EH (cell line): ENCODE measurements at places on chromosomes 1 and 21.

DNA sequence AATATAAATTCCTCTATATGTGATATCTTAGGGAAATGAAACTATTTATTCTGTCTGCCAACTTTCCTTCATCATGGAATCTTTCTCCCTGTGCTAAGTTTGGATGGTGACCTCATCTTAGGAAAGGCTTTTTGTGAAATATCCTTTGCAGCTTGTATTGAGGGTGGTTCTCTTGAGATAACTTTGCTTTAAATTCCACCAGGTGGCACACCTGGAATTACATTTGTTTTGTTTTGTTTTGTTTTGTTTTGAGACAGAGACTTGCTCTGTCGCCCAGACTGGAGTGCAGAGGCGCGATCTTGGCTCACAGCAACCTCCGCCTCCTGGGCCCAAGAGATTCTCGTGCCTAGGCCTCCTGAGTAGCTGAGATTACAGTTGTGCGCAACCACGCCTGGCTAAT lies 7.6 kb upstream of the CD1A start:
- DNase-seq: no peak

DNA sequence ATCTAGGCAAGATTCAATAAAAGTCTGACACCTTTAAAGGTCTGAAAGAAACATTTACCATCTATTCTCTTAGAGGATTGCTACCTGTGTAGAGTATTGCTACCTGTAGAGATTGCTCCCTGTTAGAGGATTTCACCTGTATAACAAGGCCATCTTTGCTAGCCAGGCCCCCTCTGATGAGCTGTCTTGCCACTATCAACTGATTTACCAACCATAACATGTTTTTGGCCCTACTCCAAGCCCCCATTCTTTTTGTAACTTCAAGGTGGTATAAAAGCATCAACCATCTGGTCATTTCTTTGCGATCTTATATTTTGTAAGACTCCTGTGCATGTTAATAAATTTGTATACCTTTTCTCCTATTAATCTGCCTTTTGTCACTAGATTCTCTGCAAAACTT lies 424.7 kb upstream of the CAMK1G start:
- DNase-seq: no peak

DNA sequence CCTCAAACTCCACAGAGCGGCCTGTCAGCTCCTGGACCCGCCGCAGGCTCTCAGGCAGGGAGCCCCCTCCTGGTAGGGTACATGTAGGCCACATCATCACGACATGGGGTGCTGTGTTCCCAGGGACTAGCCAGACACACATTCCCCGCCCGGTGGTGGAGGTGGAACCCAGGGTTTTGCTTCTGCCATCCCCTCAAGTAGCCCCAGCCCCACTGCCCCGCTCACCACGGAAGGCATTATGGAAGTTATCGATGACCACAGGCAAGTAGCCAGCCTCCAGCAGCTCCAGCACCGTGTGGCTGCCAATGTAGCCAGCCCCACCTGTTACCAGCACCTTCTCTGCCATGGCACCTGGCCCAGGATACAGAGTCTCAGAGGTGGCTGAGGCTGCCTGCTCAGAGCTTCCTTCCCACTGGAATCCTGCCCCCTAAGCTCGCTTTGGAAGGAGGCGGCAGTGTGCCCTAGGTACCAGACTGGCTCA lies 1.9 kb downstream of the GALE start:
- no peak for DNase-seq

DNA sequence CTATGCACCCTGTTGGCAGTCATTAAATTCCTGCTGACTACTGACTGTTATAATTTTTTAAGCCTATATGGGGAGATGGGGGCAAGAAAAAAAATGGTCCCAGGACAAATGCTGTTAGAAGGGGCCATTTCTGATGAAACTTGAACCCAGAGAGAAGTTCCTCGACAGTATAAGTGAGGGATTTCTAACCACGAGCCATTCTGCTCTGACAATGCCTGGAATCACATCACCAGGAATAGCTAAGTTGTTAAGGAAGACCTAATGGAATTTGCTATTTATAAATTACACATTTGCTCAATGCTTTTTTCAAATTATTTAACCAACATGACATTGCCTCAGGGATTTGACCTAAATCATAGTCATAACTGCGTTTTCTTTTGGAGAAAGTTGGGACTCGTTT lies 55.2 kb downstream of the LHX9 start:
- DNase-seq: peak; percentile 31

- peak; percentile 13 for DNase-seq
Measured at GRCh38 chr1:11328444-11328843, 55.4 kb downstream of the UBIAD1 start.

DNA sequence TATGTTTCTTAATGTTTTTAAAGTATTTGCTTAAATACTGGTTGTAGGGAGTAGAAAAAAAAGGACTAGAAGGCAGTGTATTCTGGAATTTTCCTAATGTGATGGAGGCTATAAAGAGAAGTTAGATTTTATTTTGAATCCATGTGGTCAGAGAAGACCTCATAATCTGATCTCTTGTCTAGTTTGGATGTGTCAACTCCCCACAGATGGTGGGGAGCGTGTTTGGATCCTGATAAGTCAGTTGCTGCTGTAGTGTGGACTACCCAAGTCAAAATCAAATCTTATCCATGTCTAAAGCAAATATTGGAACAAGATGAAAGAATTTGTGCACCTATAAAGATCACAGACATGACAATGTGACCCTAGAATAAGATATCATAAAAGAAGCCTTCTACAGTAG lies 918.0 kb downstream of the LTN1 start:
- peak; percentile 6 for DNase-seq

DNA sequence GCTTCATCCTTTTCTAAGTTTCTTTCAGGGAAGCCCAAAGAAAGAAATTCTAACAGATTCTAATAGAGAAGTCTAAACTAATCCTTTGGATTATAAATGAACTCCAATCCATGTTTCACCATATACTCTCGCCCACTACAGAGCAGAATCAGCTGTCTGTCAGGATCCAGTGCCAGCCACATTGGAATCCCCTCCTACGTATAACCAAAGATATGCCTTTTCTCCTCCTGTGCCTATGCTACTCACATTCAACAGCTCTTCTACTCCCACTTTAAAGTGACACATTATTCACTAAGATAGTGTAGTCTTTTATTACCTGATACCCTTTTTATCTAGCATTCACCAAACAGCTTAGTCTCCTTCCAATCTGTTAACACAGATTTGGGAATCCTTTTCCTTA lies 3.1 kb downstream of the ETV3 start:
- DNase-seq: no peak

- no peak for DNase-seq
Measured at GRCh38 chr21:41149199-41149598, 18.8 kb upstream of the BACE2 start.

GRCh38 chr1:237011432-237011831 lies 7.2 kb upstream of the MT1HL1 start:
- DNase-seq: no peak

- no peak for DNase-seq
Measured at GRCh38 chr1:34688006-34688741, 66.7 kb upstream of the GJB5 start.

GRCh38 chr1:154386643-154387352 lies 18.3 kb upstream of the IL6R start:
- no peak for DNase-seq

DNA sequence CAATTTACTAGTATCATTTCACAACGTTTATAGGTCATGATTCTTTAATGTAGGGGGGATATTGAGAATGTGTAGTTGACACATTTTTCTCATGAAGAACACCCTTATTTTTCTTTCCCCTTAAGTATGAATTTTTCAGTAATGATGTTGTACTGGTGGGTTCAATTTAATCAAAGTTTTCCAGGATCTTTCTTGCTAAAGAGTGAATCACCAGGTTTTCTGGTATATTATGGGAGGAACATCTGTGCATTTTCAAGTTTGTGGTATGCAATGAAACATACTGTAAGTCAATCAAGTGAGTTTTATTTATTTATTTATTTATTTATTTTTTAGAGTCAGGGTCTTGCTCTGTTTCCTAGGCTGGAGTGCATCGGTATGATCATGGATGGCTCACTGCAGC lies 221.2 kb upstream of the PTGFR start:
- DNase-seq: no peak

GRCh38 chr1:29575277-29575676 lies 339.0 kb downstream of the PTPRU start:
- DNase-seq: no peak

- DNase-seq: no peak
Measured at GRCh38 chr1:77802026-77802425, 22.6 kb downstream of the MIGA1 start.

DNA sequence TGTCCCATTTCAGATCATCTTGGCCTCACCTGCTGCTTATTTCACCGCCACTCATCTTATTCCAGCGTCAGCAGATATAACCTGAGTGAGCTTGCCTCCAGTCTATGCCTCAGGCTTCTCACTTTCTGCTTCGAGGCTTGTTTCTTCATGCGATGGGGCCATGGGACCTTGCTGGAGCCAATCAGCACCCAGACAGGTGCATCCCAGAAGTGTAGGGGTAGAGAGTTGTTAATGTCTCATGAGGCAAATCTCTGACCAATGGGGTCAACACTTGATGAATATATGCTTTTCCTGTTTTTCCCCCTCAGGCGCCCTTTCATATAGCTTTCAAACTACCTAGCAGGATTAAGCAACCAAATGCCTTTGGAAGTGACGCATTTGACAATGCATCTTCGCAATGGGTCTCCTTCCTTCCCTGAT lies 935 bp upstream of the YIPF1 start:
- DNase-seq: no peak

- DNase-seq: no peak
Measured at GRCh38 chr1:158781104-158781503, at the start of gene OR6N2. Gene OR6N2 (minus strand): TSS chr1:158781204. CDS start chr1:158777635, 3,569 bp downstream.

DNA sequence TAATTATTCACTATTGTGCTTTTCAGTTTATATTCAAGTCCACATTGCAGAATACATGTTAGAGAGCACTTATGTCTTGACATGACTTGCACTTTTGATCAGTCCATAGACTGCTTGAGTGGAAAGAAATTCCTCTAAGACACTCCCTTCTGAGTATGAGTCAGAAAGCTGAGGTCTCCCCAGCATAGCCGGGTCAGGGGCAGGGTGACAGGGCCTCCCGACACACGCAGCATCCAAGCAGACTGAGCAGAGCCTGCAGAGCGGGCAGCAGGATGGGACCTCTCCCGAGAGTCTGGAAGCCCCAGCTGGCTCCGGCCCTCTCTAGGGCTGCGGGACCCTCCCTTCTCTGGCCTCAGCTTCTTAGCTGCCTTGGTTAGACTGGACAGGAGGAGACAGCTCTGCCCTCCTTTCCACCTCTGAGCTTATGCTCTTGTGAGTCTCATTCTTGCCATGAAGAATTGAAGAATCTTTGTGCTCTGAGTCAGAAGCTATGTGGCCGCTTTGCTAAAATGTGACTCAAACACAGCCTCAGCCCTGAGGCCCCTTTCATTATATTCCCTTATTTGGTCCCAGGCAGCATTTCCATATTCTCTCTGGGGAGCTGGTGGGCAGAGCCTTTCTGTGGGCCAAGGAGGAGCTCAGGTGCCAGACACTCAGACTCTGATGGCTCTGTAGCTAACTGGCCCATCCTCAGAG lies 11.2 kb upstream of the CAPN2 start:
- DNase-seq: peak; percentile 99

- DNase-seq: no peak
Measured at GRCh38 chr1:16966282-16966681, 14.1 kb downstream of the MFAP2 start.

DNA sequence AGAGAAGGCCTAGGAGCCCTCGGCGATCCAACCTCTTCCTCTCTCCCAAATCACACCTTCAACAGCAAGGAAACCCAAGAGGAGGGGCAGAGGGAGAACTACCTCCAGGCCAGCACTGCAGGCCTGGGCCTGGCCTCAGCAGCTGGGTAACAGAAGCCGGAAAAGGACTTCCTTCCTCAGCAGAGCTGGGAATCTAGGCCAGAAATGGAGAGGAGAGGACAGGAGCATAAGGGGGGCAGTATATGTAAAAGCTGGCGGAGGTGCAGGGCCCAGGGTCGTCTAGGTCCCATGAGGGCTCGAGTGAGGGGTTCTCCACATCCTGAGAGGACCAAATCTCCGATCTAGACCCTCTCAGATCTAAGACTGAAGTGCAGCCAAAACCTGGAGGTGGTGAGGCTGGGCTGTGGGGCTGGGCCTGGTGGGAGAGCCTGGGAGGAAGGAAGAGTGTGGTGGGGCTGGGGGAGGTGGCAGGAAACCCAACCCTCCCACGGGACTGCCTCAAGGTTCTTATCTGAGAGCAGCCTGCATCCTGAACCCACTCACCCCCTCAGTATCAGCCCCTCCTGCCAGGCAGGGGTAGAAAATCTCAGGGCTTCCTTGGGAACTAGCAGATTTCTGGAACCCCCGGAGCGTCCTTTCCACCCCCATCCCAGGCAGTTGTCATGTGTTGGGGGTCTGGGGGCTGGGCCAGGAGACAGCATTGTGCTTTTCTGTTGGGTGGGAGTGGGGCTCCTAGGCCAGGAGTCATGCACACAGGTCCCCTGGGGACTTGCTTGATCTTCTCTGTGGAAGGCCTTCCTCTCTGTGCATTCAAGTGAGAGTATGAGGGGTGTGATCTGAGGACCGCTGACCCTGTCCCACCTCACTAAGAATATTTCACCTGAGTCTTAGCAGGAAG lies 33.0 kb downstream of the PIK3C2B start:
- DNase-seq: no peak

- DNase-seq: no peak
Measured at GRCh38 chr1:89060091-89060490, 4.9 kb downstream of the GBP1 start.

DNA sequence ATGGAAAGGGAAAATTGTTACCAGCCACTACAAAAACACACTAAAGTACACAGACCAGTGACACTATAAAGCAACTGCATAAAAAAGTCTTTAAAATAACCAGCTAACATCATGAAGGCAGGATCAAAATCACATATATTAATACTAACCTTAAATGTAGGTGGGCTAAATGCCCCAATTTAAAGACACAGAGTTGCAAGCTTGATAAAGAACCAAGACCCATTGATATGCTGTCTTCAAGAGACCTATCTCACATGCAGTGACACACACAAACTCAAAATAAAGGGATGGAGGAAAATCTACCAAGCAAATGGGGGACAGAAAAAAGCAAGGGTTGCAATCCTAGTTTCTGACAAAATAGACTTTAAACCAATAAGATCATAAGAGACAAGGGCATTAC lies 246.3 kb downstream of the SEC16B start:
- DNase-seq: no peak

GRCh38 chr1:67571406-67571805 lies 113.6 kb upstream of the GADD45A start:
- DNase-seq: no peak

GRCh38 chr1:2344121-2344681 lies 47.2 kb downstream of the MORN1 start:
- DNase-seq: no peak

DNA sequence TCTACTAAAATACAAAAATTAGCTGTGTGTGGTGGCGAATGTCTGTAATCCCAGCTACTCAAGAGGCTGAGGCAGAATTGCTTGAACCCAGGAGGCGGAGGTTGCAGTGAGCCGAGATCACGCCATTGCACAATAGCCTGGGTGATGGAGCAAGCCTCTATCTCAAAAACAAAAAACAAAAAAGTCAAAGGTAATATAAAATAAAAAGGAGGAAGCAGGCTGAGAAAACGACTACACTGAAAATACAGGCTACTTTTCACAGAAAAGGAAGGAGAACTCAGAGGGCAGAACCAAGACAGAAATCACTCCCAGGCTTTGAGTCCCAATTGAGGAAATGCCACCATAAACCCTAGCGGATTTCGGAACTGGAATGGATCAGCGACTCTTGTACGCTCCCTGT lies 5.9 kb upstream of the A3GALT2 start:
- no peak for DNase-seq

GRCh38 chr1:110234691-110235090 lies 24.6 kb downstream of the KCNC4 start:
- DNase-seq: peak; percentile 39

GRCh38 chr1:84702143-84702542 lies 11.9 kb upstream of the SSX2IP start:
- DNase-seq: no peak

- peak; percentile 100 for DNase-seq
Measured at GRCh38 chr1:163168053-163168452, 34.7 kb downstream of the RGS5 start.
